ENCODE measurements at places on chromosomes 12 and 14.

GRCh38 chr12:128643155-128643554 lies 180.6 kb downstream of the SLC15A4 start:
- no peak for DNase-seq

- no peak for DNase-seq
These were observed 9.4 kb upstream of the ARID2 start for GRCh38 chr12:45720069-45720468.

DNA sequence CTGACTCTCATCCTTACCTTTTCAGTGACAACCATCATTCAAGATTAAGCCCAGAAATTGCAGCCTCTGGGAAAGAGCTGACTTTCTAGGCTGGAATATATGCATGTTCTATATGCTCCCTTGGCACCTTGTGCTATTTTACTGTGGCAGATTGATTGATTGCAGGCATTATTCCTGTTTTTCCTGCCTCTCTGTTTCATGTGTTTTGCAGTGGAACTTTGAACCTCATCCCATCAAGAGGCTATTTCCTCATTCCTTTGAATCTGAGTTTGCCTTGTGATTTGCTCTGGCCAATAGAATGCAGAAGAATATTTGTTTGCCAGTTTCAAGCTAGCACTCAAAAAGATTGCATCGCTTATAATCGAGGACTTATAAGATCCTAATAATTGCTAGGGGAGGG lies 174.8 kb upstream of the DCN start:
- no peak for DNase-seq

DNA sequence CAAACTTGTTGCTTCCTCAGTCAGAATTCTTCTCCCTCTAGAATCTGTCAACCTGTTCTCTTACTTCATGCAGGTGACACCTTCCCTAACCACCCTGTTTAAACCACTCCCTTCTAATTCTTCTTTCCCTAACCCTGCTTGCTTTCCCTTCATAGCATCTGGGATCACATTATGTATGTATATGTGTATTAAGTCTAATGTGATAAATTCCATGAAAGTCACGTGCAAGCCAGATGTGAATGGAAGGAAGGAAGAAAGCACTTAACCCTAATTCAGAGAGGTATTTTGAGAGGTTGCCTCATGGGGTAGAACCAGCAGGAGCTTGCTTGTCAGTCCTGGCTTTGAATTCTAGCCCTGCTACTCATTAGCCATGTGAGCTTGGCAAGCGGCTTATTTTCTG lies 340.0 kb downstream of the TRHDE start:
- peak; percentile 27 for DNase-seq

GRCh38 chr14:49733836-49734235 lies 34.1 kb upstream of the KLHDC2 start:
- no peak for DNase-seq

GRCh38 chr14:99983251-99984015 lies 81.8 kb upstream of the EVL start:
- no peak for DNase-seq

- no peak for DNase-seq
These were observed 1.6 kb upstream of the SNRPF start for GRCh38 chr12:95857156-95857555.

DNA sequence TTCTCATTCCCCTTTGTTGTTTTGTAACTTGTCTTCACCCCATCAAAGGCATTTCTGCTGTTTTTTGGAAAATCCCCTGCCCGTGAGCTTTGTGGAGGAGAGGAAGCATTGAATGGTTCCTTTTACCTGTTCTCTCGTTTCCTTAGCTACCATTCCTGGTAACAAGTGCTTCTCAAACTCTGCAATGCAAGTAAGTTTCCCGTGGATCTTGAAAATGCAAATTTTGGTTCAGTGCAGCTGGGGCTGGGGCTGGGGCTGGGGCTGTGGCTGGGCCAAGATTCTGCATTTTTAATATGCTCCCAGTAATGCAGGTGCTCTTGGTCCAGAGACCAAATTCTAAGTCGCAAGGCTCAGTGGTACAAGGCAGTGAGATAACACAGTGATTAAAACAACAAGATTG lies 151.6 kb downstream of the TTLL5 start:
- DNase-seq, result no peak

GRCh38 chr14:21880918-21881317 lies 207.3 kb upstream of the OR4E1 start:
- no peak for DNase-seq

- no peak for DNase-seq
These were observed 125.6 kb upstream of the RTL1 start for GRCh38 chr14:101028971-101029667.

DNA sequence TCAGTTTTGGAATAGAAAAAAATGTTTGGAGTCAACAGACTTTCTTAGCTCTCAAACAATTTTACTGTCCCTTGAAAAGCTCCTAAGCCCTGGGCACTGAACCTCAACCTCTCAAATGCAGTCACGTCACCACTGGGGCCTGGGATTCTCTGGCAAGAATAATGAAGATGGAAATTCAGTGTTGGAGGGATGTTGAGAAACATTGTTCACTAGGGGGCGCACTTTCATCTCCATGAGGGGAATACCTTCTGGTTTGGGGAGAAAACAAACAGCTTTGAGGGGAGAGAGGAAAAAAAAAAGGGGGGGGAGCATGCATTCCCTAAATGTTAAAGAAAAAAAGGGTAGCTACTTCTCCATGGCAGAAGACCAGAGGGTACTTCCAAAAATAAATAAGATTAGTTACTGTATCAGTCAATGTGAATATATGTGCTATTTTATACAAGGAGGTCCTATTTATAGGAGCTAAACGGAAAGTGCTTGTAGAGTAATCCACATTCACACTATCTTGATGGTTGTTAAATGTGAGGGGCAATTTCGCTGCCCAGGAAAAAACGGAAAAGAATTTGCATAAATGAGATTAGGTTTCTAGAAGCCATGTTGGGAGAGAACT lies 5.8 kb upstream of the TBPL2 start:
- peak; percentile 81 for DNase-seq

GRCh38 chr12:44778863-44779262 lies 97.3 kb downstream of the NELL2 start:
- no peak for DNase-seq

DNA sequence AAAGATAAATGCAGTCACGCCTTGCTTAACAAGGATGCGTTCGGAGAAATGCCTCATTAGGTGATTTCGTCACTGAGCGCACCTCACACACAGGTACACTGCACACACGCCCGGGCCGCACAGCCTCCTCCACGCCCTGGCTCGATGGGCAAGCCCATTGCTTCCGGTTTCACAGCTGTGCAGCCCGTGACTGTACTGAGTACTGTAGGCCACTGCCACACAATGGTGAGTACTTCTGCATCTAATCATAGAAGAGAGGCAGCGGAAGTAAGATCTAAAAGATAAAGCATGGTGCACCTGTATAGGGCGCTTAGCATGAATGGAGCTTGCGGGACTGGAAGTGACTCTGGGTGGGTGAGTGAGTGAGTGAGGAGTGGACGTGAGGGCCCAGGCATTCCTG lies 4.3 kb downstream of the RIMBP2 start:
- no peak for DNase-seq

DNA sequence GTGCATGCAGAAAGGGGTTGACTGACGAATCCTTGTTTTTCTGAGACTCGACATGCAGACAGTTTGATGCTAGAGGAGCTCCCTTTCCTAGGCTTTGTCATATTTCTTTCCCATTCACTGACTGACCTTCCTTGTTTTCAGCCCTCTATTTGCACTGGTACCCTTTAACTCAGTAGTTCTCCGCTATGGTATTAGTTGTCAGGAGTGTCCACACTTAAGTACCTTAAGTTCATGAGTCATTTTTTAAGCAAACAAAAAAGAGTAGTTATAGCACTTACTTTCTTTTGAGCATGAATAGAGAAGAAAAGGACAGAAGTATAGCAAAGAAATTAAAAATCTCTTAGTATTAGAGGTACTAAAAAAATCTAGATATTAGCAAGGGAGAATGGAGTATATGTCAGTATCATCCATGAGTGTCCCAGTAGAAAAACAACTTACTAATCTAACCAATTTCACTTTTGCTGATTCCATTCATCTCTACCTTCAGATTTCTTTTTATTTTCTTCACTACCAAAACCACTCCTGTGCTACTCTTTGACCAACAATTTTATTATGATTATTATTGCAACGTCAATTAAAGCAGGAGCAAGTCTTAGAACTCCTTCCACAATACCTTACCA lies 8.3 kb downstream of the ATP2B1 start:
- no peak for DNase-seq

Measured in ELF-1 (cell line).